ENCODE measurements at places on chromosomes 6 and 20. TPM values are rescaled to one million over a fixed set of nuclear protein-coding genes. Genes with fewer than 3 reads are reported as not detected.

The WTAP gene
- total RNA-seq, result 115 TPM

The HSPA12B gene
- not detected for total RNA-seq

GRCh38 chr6:6414931-6415330, 94.5 kb upstream of the F13A1 start:
- no peak for DNase-seq

DNA sequence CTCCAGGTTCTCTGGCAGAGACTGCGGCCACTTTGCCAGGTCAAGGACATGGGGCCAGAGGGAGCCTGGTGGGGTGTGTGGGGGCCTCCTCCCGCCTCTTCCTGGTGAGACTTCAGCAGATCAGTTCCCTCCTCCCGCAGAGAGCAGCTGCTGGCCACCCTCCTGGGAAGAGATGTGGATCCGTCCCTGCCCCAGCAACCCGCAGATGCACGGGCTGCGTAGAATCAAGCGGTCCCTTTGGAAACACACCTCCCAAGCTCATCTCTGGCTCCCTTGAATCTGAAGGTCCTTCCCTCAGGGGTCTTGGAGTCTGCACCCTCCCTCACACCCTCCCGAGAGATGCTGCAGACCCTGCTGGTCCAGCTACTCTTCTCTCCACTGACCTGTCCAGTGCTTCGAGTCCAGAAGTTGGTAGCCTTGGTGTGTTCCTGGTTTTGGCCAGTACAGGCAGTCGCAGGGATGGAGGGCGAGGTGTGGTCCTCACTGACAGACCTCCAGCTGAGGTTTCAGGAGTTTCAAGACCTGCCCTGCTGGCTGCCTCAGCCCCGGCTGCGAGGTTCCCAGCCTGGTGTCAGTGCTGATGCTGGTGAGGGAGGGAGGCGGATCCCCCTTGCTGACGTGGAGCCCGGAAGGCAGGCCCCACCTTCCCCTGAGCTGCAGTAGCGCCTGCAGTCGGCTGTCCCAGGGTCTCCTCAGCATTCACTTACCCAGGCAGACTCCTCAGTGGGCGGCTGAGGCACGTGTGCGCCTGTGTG, at the start of gene NPBWR2:
TSS of gene NPBWR2 (minus strand) at position 585 of the 755 bp plus-strand sequence. CDS start 734 bp downstream, outside the sequence.
- no peak for DNase-seq

All from A172 (cell line).